CD8-positive, alpha-beta T cell (primary cell): ENCODE measurements at places on chromosomes 7 and 10.

GRCh38 chr7:83085299-83085698 is 77.4 kb downstream of the PCLO start:
- DNase-seq: no peak

GRCh38 chr7:1746491-1746975 is 76.5 kb downstream of the ELFN1 start:
- DNase-seq: no peak

DNA sequence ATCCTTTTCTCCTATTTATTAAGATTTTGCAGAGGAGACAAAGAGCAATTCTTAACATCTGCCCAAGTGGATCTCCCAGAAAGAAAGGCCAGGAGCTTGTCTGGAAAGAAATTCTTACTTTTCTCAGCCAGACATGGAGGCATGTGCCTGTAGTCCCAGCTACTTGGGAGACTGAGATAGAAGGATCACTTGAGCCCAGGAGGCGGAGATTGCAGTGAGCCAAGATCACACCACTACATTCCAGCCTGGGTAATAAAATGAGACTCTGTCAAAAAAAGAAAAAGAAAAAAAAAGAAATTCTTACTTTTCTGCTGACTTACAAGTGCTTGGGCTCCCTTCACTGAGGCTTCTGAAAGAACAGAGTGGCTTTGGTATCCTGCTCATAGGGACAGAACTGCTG is 2.4 kb upstream of the CYP3A43 start:
- no peak for DNase-seq

DNA sequence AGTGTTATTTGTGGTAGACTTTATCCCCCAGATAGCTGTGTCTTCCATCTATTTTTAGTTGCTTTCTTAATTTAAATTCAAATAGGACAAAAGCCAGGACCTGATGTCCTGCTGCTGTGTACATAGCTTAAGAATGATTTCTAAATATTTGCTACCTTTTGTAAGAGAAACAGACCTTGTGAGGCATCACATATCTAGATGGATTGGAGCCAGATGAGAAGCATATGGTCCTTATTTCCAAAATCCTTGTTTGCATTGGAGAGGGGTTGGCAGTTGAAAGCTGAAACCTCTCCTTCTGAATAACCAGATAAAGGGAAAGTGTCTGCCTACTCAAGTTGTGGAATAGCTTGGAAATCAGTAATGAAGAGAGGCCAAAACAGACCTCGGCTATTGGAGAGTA is 50.7 kb upstream of the AMPH start:
- DNase-seq: no peak

DNA sequence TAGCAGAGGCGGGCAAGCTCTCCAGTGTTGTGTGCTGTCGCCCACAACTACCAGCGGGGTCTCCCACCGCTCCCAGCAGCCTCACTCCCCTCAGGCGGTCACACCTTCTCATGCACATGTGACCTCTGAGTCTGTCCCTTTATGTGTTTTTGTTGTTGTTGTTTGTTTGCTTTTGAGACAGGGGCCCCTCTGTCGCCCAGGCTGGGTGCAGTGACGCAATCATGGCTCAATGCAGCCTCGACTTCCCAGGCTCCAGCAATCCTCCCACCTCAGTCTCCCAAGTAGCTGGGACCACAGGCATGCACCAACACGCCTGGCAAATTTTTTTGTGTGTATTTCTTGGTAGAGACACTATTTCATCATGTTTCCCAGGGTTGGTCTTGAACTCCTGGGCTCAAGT is 1.5 kb downstream of the CPSF4 start:
- no peak for DNase-seq

- DNase-seq: no peak
Measured at GRCh38 chr7:6284055-6284400, 11.6 kb upstream of the CYTH3 start.

DNA sequence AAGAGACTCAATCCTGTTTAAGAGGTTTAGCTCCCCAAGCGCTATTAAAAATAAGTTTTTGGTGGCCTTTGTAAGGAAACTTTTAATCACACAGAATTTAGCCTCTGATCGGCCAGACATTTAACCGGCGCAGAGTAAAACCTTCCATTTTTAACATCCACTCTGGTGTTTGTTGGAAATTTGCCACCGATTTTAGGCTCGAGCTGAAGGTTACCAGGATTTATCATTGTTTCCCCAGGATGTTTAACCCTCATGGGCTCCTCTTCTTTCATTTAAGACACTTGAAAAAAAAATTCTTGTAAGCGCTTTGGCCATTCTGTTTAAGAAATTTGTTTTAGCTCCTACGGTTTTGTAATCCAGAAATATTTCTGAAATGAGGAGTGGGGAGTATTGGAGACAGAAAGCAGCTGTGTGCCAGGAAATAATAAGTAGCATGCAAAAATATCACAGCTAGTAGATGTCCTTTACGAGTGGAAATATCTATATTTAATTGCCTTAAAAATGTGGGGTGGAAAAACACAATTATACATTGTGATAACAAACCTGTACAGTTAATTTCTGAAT is 3.4 kb downstream of the NEUROD6 start:
- no peak for DNase-seq

DNA sequence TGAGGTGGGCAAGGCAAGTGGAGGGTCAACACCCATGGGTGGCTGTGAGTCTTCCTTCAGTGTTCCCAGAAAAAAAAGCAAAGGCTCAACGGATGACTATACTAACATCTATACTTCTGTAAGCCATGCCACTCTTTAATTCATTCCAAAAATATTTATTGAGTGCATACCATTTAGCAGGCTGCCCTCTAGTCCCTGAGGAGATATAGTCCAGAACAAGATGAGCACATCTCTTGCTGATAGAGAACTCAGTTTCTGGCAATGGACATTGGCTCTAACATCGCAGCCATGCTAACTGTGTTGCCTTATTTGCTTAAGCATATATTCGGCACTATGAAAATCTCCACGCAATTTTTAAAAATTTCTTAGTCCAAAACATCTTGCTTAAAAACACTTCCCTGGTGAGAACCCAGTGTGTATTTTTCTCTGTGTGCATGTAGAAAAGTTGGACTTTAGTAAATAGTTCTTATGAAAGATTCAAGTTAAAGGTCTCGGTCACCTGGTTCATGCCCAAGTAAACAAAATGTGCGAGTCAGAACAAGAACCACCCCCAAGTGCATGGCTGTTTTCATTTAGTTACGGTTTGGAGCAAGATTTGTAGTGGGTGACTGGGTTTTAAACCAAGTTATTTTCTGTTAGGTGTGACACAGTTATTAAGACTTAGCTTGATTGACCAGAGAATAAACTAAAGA is 69.8 kb downstream of the MET start:
- no peak for DNase-seq
